Astrocyte of the hippocampus (primary cell): ENCODE measurements at places on chromosomes 11 and 22.

DNA sequence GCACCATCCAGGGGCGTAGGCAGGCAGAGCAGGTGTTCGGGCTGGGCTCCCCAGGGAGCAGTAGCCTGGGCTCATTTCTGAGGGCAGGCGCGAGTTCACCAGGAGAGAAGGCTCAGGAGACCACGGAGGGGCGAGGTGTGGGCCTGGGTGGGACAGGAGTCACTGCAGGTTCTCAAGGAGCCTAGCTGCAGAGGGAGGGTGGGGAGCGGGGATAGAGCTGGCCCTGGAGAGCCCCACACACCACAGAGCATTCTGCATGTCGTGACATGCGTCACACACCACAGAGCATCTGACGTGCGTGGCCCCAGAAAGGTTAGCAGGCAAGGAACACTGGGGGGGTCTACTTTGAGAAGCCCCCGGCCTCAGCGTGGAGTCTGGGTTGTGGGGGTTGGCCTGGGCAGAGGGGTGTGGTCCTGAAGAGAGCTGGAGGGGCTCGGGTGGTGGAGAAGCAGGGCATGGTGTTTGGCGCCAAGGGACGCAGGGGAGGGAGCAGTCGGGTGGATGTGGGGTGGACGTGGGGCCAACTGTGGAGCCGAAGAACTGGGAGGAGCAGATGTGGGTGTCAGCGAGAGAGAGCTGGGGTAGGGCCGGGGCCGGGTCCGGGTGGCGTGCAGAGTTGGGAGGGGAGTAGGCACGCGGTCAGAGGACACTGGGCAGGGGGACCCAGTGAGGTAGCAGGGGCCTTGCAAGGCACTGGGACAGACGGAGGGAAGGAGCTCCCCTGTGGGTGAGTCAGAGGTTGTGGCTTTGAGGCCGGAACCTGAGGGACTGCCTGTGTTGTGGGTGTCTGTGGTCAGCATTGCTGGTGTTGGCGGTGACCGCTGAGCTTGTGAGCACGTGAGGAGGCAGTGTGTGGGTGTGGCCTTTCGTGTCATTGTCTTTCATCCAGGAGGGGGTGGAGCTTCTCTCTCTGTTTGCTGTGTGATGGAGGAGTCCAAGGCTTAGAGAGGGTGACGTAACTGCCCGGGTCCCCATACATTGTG, 25.5 kb downstream of the CTTN start:
- peak; percentile 95 for DNase-seq

- DNase-seq = peak; percentile 43
Measured at GRCh38 chr11:68843052-68843561, 1.4 kb upstream of the CPT1A start.

GRCh38 chr11:134939031-134939430, 527.0 kb upstream of the B3GAT1 start:
- DNase-seq = no peak

DNA sequence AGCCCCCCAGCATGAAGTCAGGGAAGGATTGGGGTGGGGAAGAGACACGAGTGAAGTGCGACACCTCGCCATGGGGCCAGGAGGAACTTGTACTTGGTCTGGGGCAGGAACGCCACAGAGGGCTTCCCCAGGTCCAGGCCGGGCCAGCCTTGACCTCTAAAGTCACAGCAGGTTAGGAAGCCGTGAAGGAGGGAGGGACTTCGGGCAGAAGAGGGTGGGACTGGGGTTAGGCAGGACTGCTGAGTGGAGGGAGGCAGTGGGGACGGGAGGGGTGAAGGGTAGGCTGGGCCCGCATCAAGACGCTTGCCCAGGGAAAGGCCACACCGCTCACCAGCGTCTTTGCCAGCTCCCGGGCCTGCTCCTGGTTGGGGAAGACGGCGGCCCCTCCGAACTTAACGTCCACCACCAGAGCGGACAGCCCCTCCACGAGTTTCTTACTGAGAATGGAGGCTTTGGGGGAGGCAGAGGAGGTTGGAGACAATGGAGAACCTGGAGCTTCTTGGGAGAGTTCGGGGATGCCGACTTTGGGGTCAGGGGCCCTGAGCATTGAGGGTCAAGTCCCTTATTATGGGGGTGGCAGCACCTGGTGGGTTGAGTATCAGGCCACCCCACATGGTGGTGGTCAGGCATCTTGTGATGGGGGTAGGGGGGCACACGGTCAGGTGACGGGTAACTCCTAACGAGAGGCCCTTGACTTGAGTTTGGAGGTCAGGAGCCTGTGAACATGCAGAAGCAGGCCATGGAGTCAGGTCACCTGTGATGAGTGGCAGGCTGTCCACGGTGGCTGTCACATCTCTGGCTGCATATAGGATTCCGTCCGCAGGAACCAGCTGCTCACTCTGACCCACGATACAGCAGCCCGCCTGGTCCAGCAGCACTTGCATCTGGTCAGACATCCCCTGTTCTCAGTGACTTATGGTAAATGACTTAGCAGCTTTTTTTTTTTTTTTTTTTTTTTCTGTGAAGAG, 1.7 kb upstream of the SCO2 start:
- DNase-seq = no peak

- DNase-seq = no peak
Measured at GRCh38 chr22:31614781-31615490, 47.1 kb downstream of the PISD start.
